Activated CD4-positive, alpha-beta T cell treated with anti-CD3 and anti-CD28 coated beads for 24 hours (primary cell): ENCODE measurements at places on chromosomes 5 and 9.

DNA sequence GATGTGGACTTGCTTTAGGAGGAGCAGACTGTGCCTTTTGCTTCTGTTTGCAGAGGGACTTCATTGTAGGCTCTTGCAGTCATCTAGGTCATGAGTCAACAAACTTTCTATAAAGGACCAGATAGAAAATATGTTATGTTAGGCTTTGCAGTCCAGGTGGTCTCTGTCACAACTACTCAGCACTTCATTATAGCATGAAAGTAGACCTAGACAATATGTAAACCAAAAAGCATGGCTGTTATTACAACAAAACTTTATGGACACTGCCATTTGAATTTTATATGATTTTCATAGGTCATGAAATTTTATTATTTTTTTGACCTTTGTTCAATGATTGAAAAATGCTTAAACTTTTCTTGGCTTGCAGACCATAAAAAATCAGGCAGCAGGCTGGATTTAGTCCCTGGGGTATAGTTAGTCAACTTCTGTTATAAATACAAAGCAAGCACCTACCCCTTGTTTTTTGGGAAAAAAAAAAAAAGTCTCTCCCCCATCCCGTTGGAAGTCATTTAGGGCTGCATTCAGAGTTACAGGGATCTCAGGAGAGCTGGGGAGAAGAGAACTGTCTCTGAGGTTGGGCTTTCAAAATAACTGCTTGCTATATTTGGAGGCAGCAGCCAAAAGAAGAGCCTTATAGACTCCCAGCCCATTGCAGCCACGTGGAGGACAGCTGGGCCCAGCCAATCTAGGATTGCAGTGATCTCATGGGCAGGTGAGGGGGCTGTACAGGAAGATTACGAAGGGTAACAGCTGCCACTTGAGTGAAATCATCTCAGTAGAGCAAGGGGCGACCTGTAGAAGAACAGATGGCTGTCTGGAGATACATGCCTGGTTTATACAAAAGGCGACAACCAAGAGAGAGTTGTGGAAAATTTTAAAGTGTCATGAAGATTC is 136.6 kb upstream of the TNC start:
- DNase-seq: no peak

- no peak for DNase-seq
These were observed 25.9 kb upstream of the ASPN start for GRCh38 chr9:92508018-92508820.

DNA sequence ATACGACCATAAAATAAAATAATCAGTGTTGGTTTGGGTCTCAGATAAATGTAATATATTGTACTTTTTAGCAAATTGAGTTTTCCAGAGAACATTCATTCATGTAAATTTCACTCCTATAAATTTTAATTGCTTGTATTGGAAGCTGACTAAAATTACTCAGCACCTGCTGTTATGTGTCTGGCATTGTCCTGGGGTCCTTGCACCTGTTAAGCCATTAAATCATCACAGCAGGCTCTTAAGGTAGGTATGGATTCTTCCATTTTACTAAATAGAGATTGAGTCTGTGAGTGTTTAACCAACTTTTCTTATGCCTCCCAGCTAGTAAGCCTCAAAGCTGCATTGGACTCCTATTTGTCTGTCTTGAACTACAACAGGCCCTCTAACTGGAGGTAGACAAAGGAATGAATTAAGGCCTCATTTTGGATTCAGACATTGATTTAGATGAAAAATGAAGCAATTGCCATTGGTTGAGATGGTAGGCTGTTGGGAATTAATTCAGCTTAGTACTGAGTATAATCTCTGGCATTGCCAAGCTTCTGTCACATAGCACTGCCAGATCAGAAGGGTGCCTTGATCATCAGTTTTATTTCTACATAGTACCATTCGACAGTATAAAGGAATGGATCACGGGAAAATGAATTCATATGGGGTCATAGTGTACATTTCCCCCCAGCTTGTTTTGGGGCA is 78.9 kb downstream of the PARP8 start:
- no peak for DNase-seq

DNA sequence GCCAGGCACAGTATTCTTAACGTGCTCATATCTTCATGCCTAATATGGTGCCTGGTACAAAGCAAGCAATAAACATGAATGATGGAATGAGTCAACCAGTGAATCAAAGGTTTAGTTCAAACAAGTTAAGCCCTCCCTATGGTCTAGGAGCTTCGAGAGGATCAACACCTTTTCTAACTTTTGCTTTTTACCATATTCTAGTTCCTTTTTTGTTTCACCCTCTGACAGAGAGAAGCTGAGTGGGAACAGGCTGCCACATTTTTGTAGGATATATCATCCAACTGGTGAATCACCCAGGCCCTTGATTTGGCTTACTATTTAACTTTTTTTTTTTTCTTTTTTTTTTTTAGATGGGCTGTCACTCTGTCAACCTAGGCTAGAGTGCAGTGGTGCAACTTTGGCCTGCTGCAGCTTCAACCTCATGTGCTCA is 39.3 kb upstream of the TNC start:
- DNase-seq: no peak

- no peak for DNase-seq
These were observed 32.2 kb downstream of the IER5L start for GRCh38 chr9:129145841-129146292.

- DNase-seq: no peak
These were observed 20.9 kb downstream of the DDX4 start for GRCh38 chr5:55758714-55759113.

GRCh38 chr9:92754091-92754745 is 10.4 kb downstream of the BICD2 start:
- DNase-seq: no peak

GRCh38 chr9:101727612-101728524 is 10.6 kb downstream of the GRIN3A start:
- no peak for DNase-seq

GRCh38 chr5:64532657-64533056 is 26.8 kb downstream of the RGS7BP start:
- DNase-seq: no peak

- DNase-seq: no peak
These were observed 647.3 kb downstream of the BRINP1 start for GRCh38 chr9:118721923-118722322.

GRCh38 chr5:66596636-66597182 is 516 bp downstream of the MAST4 start:
- DNase-seq: no peak

- no peak for DNase-seq
These were observed 22.6 kb downstream of the ASS1 start for GRCh38 chr9:130467316-130467715.

GRCh38 chr9:127968042-127968441 is 12.7 kb downstream of the EEIG1 start:
- DNase-seq: no peak

DNA sequence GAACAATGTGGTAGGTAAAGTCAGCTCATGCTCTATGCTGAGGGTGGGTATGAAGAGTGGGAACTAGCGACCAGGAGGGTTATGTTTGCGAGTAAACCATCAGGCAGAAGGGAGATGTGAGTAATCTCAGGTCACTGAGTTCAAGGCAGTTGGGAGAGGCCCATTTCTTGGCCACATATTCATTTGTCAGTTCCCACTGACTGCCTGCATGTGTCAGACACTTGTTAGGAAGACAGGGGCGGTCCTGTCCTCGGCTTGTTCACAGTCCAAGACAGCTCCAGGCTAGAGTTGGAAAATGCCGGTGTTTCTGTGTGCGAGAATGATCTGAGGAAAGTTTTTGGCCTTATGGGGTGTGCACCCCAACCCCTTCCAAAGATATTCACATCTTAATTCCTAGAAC is 48.6 kb upstream of the GDNF start:
- no peak for DNase-seq

DNA sequence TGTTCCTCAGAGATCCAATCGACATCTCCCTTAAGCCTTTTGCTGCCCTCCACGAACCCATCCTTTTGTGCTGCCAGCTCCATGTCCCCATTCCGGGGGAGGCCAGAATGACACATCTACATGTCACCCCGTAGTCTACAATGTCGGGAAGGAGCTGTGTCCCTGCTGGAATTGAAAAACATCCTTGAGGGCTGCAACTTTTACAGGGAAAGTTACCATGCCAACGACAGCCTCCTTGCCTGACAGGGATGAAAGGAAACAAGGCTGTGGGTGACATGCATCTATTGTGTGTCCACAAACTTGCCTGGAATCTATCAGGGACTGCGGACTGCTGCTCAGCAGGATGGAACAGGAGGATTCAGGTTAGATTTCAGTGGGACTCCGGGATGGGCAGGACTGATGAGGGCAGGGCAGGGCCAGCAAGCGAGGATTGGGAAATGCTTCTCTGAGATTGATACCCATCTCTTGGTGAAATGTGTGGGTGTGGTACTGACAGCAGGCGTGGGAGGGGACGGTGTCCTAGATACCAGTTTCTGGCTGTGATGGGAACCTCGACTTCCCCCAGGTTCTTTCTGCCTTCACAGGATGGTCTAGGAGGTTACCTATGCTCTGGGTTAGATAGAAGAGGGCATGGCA is 25.5 kb downstream of the EGR1 start:
- no peak for DNase-seq

DNA sequence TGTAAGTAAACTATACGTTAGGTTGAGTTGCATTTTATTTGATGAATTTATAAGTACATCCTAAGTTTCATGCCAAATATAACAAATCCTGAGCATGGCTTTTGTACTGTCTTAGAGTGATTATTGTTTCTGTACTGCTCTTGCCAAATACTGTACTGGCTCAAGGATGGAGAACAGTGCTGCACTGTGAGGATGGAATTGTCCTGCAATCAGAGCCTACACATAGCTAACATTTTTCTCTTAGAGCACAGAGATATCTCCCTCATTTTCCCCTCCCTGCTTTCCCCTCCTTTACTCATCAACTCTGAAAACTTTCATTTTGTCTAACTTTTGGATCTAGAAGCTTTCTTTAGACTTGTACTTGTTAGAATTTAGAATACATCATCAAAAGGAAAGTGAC is 28.3 kb downstream of the LRRC70 start:
- DNase-seq: no peak

GRCh38 chr5:5794118-5794560 is 371.7 kb downstream of the ICE1 start:
- no peak for DNase-seq

- DNase-seq: no peak
These were observed 28.7 kb upstream of the FNIP1 start for GRCh38 chr5:131825404-131826013.

- peak; percentile 53 for DNase-seq
These were observed 48.6 kb downstream of the RGS3 start for GRCh38 chr9:113511856-113512761.

DNA sequence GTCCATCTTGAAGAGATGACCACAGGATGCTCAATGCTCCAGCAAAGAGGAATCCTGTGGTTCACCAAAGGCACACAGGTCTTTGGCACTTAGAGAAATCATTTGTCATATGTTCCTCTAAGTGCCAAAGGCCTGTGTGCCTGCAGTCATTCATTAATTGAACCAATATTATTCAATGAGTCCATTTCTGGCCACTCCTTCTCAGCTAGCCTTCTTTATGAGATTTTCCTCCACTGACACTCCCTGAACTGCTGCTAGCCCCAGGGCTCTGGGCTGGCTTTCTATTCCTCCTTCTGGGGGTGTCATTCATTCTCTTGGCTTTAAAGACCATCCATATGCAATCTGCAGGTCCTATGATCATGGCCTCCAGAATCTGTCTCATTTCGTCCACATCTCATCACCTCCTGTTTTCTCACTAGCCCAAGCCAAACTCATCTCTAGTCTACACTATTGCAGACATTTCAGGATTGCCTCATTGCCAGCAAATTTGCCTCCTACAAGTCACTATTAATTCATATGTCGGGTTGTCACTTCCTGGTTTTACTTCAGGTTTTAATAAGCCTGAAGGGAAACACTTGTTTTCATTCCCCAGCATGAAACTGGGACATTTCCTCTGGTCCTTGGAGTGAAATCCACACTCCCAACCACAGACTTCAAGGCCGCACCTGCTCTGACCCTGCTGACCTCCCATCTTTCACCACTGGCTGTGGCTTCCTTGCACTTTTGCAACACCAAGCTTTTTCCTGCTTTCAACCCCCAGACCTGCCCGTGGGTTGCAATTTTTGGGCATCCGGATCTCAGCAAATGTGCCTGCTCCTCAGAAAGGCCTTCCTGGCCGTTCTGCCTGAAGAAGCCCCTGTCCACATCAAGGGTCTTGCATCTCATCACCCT is 35.1 kb downstream of the KCNIP1 start:
- no peak for DNase-seq

GRCh38 chr5:173050791-173051190 is 5.4 kb upstream of the CREBRF start:
- no peak for DNase-seq

GRCh38 chr5:32726086-32726557 is 15.0 kb downstream of the NPR3 start:
- no peak for DNase-seq

DNA sequence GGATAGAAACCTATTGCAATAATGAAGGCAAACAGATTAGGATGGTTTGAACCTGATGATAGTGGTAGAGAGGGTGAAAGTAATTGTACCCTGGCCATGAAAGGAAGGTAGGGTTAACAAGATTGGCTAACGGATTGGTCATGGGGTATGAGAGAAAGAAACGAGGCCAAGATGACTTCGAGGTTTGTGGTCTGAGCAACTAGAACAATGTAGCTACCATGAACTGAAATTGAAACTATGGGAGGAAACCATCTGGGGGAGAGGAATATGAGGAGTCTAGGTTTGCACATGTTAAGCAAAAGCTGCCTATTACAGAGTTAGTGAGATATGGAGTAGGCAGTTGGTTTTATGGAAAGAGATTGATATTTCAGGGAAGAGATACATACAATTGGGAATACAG is 406.0 kb downstream of the PRELID2 start:
- no peak for DNase-seq

DNA sequence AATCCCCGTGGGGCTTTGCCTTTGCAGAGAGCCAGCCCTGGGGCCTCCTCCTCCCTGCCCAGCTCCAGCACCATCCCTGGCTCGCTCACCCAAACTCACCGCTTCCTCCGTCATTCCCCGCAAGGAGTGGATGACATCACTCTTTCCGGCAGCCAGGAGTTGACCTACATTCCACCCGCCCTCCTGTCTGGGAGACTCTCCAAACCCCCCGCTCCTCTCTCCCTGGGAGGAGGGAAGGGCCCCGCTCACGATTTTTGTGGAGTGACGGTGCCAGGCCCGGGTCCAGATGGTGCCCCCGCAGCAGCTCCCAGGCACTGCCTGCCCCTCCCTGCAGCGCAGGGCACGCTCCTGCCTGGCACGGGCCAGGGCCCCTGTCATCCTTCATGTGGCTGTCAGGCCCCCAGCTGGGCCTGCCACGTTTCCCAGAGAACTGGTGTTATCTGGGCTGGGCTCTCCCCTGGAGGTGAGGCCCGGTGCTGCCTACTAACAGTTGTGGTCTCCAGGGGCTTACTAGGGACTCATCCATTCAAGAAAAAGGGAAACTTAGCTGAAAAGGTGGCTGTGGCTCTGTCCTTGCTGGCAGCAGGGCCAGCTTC is 52.3 kb downstream of the NTNG2 start:
- no peak for DNase-seq

- no peak for DNase-seq
These were observed 109.4 kb downstream of the PSD2 start for GRCh38 chr5:139904816-139905661.

GRCh38 chr5:139376364-139376763 is 6.7 kb downstream of the SLC23A1 start:
- no peak for DNase-seq

- DNase-seq: no peak
These were observed 141.2 kb downstream of the PARP8 start for GRCh38 chr5:50807661-50808060.

GRCh38 chr9:18489861-18490260 is 15.9 kb downstream of the ADAMTSL1 start:
- DNase-seq: no peak

GRCh38 chr5:75466006-75466716 is 45.3 kb downstream of the CERT1 start:
- DNase-seq: no peak

GRCh38 chr5:79938468-79938867 is 52.6 kb downstream of the MTX3 start:
- no peak for DNase-seq
